Renal cortex interstitium (tissue), 15 donors: ENCODE measurements at places on chromosomes 16 and 17. TPM values are rescaled to one million over a fixed set of nuclear protein-coding genes. Genes with fewer than 3 reads are reported as not detected.

- no peak for DNase-seq
Measured at GRCh38 chr16:18788828-18789514, 1.2 kb downstream of the RPS15A start.

Gene KRTAP16-1
- not detected for polyA plus RNA-seq

- DNase-seq: no peak
Measured at GRCh38 chr16:73022534-73022933, 25.4 kb downstream of the ZFHX3 start.

Gene COQ9
- 108 TPM for polyA plus RNA-seq

DNA sequence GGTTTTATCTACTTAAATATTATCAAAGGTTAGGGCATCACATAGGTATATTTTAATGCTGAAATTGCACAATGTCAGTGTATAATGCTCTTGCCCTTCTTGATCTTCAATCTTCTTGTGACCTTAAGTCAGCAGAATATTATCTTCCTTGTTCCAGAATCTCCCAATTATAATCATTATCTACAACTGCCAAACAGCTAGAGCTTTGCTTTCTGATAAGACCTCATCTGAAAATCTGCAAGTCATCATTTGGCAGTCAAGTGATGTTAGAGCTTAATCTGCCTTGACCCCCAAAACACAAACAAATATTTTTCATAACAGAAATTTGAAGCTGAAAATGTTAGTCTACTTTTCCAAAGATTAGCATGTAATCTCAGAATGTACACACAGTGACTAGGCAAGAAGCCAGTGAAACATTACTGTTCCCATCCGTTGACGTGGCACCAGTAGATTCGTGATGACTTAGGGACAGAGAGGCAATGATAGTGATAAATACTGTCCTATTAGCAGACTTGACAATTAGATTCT is 19.8 kb downstream of the REXO5 start:
- DNase-seq: no peak

GRCh38 chr17:42982266-42982665 is 1.9 kb downstream of the RUNDC1 start:
- no peak for DNase-seq

- no peak for DNase-seq
Measured at GRCh38 chr17:61966191-61966590, 38.4 kb upstream of the INTS2 start.

Gene CLEC3A
- polyA plus RNA-seq: not detected

- DNase-seq: no peak
Measured at GRCh38 chr17:66677201-66677981, 157.5 kb upstream of the CACNG5 start.

DNA sequence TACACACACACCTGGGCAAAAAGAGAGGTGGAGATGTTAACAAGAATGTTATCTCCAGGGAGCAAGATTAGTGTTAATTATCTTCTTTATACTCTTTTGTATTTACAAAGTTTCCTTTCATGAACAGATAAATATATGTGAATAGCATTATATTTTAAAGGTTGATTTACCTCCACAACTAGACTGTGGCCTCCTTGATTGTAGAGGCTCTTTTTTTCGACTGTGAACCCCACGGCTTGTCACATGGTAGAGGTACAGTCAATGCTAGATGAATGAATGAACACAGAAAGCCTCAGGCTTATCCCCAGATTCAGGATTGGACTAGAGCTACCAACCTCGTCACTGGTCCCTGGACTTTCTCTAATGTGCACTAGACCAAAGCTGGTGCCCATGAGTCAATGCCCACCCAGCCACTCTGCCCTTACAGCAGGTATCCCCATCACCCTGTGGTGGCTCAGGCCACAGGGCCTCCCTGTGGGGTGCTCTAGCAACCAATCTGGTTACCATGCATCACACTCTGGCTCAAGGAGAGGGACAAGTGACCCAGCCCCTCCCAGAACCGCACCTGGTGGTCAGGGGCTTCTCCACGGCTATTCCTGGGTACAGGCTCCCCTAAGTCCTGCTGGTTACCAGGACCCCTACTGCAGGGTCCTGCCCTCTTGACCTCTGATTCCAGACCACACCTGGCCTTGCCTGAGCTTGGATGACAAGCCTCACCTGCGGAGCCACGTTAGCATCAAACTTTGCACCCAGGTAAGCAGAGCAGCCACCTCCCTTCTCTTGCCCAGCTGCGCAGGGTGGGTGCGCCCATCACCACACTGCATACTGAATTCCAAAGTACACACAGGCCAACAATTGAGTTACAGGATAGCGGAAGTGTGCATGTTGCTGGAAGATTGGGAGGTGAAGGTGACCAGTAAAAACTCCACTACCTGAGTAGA is 101.0 kb downstream of the CDYL2 start:
- no peak for DNase-seq

DNA sequence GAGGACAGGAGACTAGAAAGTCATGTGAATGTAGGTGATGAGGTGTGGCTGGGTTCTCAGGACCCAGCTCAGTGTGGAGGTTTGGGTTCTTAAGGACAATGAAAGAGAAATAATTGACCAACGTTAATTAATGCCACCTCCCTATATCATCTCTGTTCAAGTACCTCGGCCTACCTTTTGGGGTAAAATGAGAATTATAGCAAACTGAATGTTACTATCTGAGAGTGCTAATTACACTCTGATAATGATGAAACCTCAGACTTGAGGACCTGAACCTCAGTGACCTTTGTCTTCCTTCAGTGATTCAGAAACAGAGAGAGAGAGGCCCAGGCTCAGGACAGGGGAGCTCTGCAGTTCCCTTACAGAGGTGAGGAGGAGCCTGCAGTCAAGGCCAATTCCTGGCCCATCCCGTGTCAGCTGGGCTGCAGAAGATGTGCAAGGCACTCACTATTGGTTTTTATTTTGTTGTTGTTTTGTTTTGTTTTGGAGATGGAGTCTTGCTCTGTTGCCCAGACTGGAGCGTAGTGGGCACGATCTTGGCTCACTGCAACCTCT is 57.3 kb downstream of the SALL1 start:
- no peak for DNase-seq

Gene SUZ12
- polyA plus RNA-seq: 53.9 TPM

- no peak for DNase-seq
Measured at GRCh38 chr17:55742272-55743102, 8.4 kb upstream of the PCTP start.

DNA sequence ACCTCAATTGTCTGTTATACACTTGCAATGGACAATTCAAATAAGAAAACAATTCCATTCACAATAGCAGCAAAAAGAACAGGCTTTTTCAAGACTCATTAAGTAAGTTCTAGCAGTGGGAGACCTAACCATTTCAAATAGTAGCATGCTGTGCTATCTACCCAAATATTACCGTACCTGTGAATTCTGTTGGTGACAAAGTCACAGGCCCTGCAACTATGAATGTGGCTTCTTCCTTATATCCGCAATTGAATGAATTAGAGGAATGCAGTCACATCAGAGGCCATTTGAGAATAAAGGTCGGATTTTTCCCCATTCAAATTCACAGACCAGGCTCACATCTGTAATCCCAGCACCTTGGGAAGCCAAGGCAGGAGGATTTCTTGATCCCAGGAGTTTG is 800 bp upstream of the NME4 start:
- DNase-seq: no peak

DNA sequence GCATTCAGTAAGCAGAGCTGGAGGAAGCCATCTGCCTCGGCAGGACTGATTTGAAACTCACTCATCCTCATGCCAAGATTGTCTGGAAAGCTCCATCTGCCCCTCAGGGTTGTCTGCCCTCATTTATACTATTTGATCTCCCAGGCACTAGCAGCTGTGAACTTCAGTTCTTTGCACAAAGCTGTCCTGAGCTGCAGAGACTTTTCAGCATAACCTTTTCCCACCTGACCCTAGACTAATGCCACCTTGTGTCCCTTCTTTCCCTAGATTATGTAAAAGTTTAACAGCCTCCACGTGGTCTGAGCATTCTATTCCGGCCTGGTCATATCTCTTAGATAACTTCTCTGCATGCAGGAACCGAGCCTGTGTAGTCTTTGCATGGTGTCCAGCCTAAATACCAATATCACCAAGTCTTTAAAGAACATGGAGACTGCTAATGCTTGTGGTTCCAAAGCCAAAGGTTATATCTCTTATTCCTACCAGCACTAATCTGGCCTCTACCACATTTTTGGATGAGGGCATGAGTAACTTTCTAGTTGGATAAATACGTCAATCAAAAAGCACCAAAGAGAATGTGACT is 29.1 kb downstream of the STAT5A start:
- no peak for DNase-seq

- no peak for DNase-seq
Measured at GRCh38 chr16:28824717-28824973, 1.8 kb downstream of the ATXN2L start.

Gene RTN4RL1
- 1.3 TPM for polyA plus RNA-seq

DNA sequence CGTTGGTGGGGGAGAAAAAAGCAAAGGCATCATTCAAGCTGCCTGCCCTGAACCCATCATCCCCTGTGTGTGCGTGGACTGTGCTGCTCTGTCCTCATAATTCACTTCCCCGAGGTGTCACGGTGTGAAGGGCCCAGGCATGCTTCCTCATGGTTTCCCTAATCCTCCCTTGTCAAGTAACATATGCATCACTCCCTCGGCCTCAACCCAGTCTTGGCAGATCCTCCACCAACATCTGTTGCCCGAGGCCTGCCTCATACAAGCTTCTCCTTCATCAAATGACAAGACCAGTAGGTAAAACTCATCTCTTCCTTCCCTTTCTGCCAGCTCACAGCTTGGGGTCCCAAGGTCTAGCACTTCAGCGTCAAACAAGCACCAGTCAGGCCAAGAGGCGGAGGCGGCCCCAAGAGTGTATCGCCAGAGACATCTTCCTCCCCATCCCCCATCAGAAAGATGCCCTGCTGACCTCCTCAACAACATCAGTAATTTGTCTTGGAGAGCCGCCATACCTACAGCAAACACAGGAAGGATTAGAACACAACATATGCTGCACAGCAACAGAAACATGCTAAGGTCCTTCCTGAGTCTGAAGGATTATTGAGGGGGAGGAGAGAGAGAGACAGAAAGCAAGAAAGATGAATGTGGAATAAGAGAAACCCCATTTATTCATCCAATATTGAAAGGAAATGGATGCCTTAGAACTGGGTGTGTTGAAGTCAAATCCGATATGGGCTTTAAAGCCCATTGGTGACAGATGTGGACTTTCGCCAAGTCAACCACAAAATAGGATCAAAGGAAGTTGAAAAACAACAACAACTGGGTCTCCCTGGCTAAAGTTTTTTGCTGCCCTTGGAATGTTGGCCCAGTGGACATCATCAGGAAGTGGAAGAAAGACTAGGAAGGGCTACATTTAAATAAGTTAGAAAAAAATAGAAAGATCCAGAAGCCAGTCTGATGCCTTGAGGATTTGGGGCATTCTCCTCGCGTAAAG is 38.4 kb downstream of the SOX9 start:
- DNase-seq: no peak

Gene ITGAD
- polyA plus RNA-seq: 0.22 TPM

Gene HS3ST2
- polyA plus RNA-seq: 0.20 TPM

Gene DNASE1
- 21.1 TPM for polyA plus RNA-seq

GRCh38 chr17:7392696-7393612 is 1.4 kb downstream of the PLSCR3 start:
- no peak for DNase-seq

DNA sequence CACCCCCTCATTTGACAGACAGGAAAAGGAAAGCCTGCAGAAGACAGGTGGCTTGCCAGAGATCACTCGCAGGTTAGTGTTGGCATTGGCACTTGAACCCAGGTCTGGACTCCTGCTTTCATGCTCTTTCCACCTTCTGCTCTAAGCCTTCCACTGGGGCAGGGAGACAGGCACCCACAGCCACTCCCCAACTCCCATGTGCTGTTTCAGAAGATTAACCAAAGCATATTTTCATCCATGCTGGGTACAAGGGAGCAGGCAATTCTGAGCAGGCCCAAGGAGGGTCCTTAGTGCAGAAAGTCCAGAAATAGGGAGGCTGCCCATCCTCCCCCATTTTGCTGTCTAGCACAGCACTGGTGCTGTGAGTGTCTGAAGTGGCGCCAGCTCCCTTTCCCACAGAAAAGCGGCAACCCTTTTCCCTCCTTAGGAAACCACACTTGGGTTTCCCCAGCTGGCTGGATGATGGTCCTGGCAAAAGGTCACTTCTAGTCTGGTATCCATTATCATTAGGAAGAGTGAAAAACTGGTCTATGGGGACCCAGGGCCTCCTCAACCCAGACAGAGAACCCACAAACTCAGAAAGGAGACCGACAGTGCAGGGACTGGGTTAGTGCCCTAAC is 2.0 kb upstream of the CAVIN1 start:
- no peak for DNase-seq

GRCh38 chr17:50687200-50688066 is 20.3 kb downstream of the ANKRD40 start:
- DNase-seq: no peak

GRCh38 chr17:45312477-45313420 is 4.1 kb downstream of the MAP3K14 start:
- no peak for DNase-seq

DNA sequence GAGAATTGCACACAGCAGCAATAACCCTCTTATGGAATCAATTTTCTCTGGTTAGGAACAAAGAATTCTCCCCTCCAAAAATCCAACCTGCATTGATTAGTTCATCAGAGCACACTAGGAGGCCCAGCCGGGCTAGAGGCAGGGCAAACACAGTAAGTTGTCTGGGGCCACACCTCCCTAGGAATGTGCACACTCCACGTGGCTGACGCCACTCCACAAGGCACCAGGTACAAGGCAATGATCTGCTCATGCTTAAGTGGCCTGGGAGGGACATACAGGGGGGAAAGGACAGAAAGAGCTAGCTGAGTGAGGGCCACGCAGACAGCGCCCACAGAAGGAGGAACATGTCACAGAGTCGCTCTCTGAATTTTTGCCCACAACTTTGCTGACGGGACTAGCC is 107.6 kb downstream of the SLC39A11 start:
- DNase-seq: no peak

GRCh38 chr17:78276098-78276887 is 44.9 kb downstream of the TMEM235 start:
- no peak for DNase-seq

- no peak for DNase-seq
Measured at GRCh38 chr16:89326721-89327120, 109.2 kb downstream of the ZNF778 start.

DNA sequence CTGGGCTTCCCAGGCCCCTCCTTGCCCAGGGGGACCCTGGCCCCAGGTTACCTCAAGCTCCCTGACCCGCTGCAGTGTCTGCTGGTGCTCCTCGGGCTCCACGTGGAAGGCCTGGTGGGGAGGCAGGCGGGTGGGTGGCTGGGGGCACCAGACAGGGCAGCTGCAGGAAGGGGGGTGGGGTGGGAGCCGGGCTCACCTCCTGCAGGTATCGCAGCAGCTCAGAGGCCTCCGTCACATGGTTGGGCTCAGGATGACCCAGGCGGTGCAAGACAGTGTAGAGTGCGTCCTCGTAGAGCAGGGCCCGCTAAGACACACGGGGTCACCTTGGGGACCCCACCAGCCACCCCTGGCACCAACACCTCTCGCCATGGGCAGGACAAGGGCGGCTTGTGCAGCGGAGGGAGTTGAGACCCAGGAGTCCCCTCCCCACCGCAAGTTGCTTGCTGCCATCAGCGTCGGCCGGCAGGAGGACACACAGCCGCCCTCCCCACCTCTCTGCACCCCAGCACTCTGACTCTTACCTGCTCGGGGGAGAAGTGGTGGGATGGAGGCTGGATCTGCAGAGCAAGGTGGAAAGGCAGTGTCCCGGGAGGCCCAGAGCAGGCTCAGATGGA is 1.1 kb downstream of the UNC13D start:
- no peak for DNase-seq

Gene SNRNP25
- polyA plus RNA-seq: 36.2 TPM

Gene RHBDF1
- polyA plus RNA-seq: 25.7 TPM
